T-cell (primary cell): ENCODE measurements at places on chromosomes 16 and 17. TPM values are rescaled to one million over a fixed set of nuclear protein-coding genes. Genes with fewer than 3 reads are reported as not detected.

GRCh38 chr16:2487517-2487842 lies 12.6 kb downstream of the TBC1D24 start:
- H3K27ac ChIP-seq: peak overlapping the region; percentile 53
- H3K27me3 ChIP-seq: no peaks in the 10 kb centered on the region
- H3K36me3 ChIP-seq: peaks cover 4% of the 10 kb centered on the region
- peaks cover 23% of the 10 kb centered on the region for H3K4me1 ChIP-seq
- no peak for DNase-seq

GRCh38 chr17:74282587-74283370 lies 8.7 kb downstream of the DNAI2 start:
- no peaks in the 10 kb centered on the region for H3K27me3 ChIP-seq
- H3K4me3 ChIP-seq: no peak overlapping the region
- H3K4me1 ChIP-seq: peaks cover 4% of the 10 kb centered on the region
- H3K27ac ChIP-seq: peak overlapping the region; percentile 91
- peak; percentile 45 for DNase-seq
- no peaks in the 10 kb centered on the region for H3K36me3 ChIP-seq

- H3K27ac ChIP-seq: no peak overlapping the region
- no peak overlapping the region for H3K4me3 ChIP-seq
- peaks cover 18% of the 10 kb centered on the region for H3K36me3 ChIP-seq
- no peak for DNase-seq
Observed at GRCh38 chr16:88640498-88641247, 2.3 kb downstream of the IL17C start.

GRCh38 chr17:37039269-37039668 lies 90.5 kb downstream of the AATF start:
- no peak overlapping the region for H3K27ac ChIP-seq
- DNase-seq: no peak
- no peaks in the 10 kb centered on the region for H3K27me3 ChIP-seq
- peaks cover 4% of the 10 kb centered on the region for H3K36me3 ChIP-seq
- no peaks in the 10 kb centered on the region for H3K4me1 ChIP-seq

DNA sequence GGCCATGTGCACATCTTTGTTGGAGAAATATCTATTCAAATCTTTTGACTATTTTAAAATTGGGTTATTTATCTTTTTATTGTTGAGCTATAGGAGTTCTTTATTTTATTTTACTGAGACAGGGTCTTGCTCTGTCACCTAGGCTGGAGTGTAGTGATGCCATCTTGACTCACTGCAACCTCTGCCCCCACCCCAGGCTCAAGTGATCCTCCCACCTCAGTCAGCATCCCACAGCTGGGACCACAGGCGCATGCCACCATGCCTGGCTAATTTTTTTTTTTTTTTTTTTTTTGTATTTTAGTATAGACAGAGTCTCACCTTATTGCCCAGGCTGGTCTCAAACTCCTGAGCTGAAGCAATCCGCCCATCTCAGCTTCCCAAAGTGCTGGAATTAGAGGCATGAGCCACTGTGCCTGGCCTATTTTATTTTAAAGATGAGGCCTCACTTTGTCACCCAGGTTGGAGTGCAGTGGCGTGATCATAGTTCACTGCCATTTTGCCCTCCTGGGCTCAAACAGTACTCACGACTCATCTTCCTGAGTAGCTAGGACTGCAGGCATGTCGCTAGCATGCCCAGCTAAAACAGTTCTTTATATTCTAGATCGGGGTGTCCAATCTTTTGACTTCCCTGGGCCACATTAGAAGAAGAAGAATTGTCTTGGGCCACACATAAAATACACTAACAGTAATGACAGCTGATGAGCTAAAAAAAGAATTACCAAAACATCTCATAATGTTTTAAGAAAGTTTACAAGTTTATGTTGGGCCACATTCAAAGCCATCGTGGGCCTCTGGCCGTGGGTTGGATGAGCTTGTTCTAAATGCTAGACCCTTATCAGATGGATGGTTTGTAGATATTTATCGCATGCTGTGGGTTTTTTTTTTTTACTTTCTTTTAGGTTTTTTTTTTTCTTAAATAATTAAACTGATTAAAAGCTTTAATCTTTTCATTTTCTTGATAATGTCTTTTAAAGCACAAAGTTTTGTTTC lies 13.7 kb downstream of the TENT4B start:
- peaks cover 26% of the 10 kb centered on the region for H3K4me1 ChIP-seq
- no peak overlapping the region for H3K27ac ChIP-seq
- no peak for DNase-seq
- H3K27me3 ChIP-seq: no peaks in the 10 kb centered on the region
- no peaks in the 10 kb centered on the region for H3K36me3 ChIP-seq

- no peak overlapping the region for H3K27ac ChIP-seq
- H3K27me3 ChIP-seq: peaks cover 54% of the 10 kb centered on the region
- no peak for DNase-seq
- H3K4me1 ChIP-seq: peaks cover 2% of the 10 kb centered on the region
Observed at GRCh38 chr16:84844049-84844350, 24.2 kb downstream of the CRISPLD2 start.

DNA sequence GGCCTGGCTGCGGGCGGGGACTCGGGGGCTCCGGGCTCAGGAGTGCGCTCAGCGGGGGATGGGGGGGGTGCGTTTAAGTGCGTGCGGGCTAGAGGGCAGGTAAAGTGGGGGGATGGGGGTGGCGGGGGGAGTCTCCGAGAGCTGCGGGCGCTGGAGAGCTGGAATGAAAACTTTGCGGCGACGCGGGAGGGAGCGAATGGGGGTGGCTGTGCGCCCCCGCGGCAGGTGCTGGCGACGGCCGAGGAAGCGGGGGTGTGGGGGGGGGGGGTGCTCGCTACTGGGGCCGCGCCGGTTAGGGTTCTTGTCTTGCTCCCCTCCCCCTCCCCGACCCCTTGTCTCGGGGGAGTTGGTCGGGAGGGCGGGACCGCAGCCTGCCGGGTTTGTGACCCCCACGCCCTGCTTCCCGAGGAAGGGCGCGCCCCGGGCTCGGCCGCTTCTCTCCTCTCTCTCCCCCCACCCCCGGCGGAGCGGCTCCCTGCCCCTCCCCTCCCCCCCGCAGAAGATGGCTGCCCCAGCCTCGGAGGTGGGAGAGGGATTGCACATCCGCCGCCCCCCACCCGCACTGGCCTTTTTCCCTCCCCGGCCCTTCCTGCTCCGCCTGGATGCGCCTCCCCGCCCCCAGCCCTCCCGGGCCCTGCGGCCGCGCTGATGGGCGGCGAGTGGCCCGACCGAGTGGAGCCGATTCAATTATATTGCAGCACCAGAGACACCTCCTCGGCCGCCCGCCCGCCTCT lies 649 bp downstream of the GSE1 start:
- peaks cover 4% of the 10 kb centered on the region for H3K36me3 ChIP-seq
- H3K4me3 ChIP-seq: peak overlapping the region; percentile 58
- H3K4me1 ChIP-seq: peaks cover 24% of the 10 kb centered on the region
- H3K27ac ChIP-seq: no peak overlapping the region

- peaks cover 28% of the 10 kb centered on the region for H3K27me3 ChIP-seq
- H3K4me1 ChIP-seq: no peaks in the 10 kb centered on the region
- H3K4me3 ChIP-seq: no peak overlapping the region
- no peak for DNase-seq
- H3K36me3 ChIP-seq: no peaks in the 10 kb centered on the region
Observed at GRCh38 chr17:36683387-36683786, 82.0 kb downstream of the MRM1 start.

- no peak overlapping the region for H3K27ac ChIP-seq
- no peak for DNase-seq
- no peak overlapping the region for H3K4me3 ChIP-seq
- H3K4me1 ChIP-seq: no peaks in the 10 kb centered on the region
- H3K36me3 ChIP-seq: no peaks in the 10 kb centered on the region
- no peaks in the 10 kb centered on the region for H3K27me3 ChIP-seq
Observed at GRCh38 chr16:82183004-82183397, 13.0 kb upstream of the MPHOSPH6 start.

Gene TERB1
- 0.12 TPM for total RNA-seq

Gene SAMD14
- 0.33 TPM for total RNA-seq

Gene HEATR3
- 28.4 TPM for total RNA-seq

Gene TMEM88
- total RNA-seq: 7.1 TPM
